ENCODE measurements at places on chromosomes 5 and 9.
A peak's percentile ranks its signal among the peaks of the same experiment; 100 is the strongest.

DNA sequence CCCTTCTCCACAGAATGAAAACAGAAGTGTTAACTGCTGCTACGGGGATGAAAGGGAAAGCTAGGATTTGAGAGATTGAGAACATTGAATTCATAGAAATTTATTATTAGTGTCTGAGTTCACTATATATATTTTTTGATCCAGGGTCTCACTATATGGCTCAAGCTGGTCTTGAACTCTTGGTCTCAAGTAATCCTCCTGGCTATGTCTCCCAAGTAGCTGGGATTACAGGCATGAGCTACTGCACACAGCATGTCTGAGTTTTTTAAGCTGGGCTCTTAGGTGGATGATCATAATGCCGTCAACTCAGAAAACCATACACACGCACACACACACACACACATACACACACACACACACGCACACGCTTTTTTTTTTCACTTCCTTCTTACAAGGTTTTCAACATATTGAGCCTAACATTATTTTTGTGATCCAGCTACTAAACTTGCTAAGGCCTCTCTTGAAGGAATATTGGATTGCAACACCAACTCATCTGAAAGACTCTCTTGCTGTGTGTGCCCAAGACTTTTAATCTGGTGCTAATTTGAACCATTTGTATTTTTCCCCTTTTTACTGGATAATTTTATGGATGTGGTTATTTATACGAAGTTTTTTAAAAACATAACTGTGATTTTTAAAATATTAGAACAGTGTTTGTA, 1045.4 kb downstream of the DTWD2 start:
- DNase-seq: no peak

DNA sequence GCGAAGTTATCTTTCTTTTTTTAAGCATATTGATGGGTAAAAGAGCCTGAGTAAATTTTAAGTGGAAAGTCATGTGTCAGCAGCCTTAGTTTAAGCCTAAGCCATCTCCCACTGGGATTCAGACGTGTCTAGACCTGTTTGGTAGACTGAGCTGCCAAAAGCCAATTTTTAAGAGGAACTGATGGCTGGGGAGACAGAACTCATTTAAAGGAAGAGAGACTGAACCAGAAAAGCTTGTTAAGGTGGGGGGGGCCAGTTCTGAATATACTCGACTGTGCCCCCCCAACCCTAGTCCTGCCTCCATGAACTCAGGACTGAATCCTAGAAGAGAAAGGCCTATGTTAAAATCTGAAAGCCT, 58.3 kb upstream of the PLPP1 start:
- no peak for DNase-seq

GRCh38 chr9:79312686-79313421, 258.9 kb upstream of the TLE4 start:
- DNase-seq: no peak

DNA sequence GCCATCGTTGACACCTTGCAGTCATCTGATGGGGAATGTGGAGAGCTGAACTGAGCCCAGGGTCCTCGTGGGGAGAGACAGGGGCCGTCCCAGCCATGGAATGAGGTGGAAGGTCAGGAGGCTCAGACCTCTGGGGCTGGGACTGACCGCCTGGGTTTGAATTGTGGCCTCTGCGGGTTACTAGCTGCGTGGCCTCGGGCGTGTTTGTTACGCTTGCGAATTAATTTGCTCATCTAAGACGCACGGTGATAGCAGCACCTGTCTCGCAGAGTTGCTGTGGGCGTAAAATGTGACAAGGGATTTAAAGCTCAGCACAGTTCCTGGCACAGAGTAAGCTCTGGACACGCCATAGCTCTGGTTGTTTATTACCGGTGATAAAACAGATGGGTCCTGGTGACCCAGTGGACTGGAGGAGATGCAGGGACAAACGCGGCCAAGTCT, 19.4 kb upstream of the DAB2IP start:
- DNase-seq: no peak

DNA sequence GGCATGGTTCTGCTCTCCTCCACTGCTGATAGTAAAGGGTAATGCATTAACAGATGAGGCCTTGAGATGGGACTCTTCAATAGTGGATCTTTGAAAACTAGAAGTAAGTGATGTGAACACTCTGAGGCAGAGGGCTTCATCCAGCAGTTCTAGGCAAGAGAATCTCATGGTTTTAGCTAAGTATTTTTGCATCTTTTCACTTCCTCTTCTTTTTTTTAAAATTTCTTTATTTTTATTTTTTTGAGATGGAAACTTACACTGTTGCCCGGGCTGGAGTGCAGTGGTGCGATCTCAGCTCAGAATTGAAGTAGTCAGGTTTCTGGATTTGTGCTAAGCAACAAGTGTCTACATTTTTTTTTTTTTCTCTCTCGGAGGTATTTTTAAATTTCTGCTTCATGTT, 101.9 kb downstream of the MTRR start:
- no peak for DNase-seq

GRCh38 chr5:141338538-141339306, at the start of gene PCDHGA2:
Gene PCDHGA2 (plus strand): TSS chr5:141338760.
- peak; percentile 64 for DNase-seq

Data from AG10803 (cell line).